ENCODE measurements at places on chromosomes 3 and 15.

GRCh38 chr3:115254492-115255196 lies 107.6 kb upstream of the ZBTB20 start:
- DNase-seq: no peak

- DNase-seq: no peak
Measured at GRCh38 chr3:95588473-95588872, 1225.9 kb upstream of the EPHA6 start.

DNA sequence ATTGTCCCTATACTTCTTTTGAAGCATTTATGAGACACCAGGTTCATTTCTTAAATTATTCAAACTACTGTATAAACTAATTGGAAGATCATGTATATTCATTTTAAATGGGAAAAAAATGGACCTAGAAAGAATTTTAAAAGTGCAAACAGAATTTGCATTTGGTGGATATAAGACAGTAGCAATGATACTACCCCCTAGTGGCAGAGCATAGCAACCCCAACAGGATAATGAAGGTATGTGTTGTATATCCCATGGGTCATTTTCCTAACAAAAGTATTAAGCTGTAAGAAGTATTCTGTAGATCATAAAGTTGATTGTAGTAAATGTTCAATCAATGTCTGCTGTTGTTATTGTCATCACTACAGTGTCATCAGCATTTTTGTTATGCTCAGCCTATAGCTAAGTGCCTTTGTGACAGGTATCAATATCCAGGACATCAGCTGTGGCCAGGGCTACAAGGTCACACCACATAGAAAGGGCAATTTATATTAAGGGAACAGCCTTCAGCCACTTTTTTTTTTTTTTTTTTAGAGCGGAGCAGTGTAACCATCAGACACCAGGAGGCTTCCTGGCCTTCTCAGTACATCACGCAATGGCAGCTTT lies 175.8 kb downstream of the FOXB1 start:
- DNase-seq: no peak

GRCh38 chr3:160090653-160091052 lies 102.0 kb downstream of the IL12A start:
- DNase-seq: no peak

GRCh38 chr3:17466028-17466427 lies 276.4 kb downstream of the TBC1D5 start:
- no peak for DNase-seq
